ENCODE measurements at places on chromosomes 4 and X.

- DNase-seq: no peak
Measured at GRCh38 chr4:143089291-143089690, 95.4 kb upstream of the USP38 start.

DNA sequence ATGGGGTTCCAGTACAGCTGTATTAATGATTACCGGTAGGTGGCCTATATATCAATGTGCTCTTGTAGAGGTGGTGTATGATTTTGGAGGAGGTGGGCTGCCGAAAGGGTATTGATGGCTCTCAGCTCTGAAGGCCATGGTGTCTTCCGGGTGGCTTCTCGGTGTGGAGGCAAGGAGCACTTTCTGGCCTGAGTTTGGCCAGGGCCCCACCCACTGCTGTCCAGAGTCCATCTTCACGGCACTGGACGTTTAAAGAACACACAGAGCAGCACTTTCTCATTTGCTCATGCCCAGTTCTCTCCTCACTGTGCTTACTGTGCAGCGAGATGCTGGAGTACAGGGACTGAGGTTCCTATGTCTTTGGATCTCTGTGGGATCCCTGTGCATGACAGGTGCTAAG, 16.1 kb downstream of the BST1 start:
- no peak for DNase-seq

DNA sequence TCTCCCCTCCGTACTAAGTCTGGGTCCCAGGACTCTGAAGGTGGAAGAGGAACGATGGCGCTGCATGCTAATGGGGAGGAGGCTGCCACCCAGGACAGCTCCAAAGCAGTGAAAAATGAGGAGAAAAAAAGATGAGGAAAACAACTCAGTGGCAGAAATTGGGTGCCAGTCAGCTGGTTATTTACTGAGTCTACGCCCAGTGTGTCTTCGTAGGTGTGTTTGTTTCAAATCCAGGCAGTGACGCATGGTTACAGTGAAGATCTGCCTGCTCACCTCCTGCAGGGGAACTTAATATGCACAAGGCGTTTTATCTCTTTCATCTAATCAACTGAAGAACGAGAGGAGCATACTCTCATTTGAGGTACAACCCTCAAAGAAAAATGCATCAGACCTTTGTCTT, 70.9 kb upstream of the FBXW7 start:
- DNase-seq: no peak

DNA sequence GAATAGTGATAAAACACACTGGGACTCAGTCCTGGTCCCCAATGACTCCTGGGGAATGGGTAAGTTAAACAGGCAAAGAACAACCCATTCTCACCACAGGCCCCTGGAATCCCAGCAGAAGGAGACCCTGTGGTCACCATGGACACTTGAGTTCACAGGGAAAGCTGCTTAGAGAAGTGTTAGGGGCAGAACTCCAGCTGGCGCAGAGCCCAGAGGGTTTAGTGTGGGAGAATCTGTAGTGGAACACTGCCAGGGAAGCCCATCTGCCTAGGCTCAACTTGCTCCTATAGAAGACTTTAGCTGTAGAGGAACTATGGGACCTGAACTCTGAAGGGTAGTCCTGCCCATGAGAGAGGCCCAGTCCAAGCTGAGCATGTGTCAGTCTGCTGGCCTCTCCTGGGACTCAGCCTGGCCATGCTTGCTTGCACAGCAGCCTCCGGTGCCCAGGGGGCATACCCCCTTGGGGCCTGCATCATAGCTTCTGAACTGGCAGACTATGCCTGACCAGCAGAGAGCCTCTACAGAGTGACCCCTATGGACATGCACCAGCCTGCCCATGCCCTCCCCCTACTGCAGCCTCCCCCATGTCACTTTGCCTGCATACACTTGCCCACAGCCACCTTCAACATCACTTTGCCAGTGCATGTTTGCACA, 343.5 kb downstream of the IDS start:
- DNase-seq: no peak

- DNase-seq: no peak
Measured at GRCh38 chr4:121236353-121237068, 72.4 kb upstream of the TNIP3 start.

GRCh38 chr4:57102050-57102624, 8.0 kb downstream of the IGFBP7 start:
- DNase-seq: no peak

- no peak for DNase-seq
Measured at GRCh38 chr4:24067367-24068193, 177.7 kb upstream of the PPARGC1A start.

DNA sequence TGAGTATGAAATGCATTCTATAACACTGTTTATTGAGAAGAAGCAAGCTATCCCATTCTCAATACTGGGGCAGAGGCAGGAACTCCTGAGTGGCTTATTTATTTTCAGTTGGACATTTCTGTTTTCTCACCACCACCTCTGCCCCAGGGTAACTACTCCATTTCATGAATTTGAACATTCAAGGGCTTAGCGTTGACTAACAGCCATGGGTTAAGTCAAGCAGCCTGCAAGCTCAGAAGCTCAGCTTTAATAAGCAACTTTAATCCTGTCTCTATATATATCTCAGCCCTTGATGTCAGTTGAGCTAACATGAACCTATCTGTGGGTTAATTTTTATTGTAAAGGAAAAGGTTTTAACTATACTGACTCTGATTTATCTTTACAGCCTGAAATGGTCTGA, 93.8 kb downstream of the MBNL3 start:
- no peak for DNase-seq

DNA sequence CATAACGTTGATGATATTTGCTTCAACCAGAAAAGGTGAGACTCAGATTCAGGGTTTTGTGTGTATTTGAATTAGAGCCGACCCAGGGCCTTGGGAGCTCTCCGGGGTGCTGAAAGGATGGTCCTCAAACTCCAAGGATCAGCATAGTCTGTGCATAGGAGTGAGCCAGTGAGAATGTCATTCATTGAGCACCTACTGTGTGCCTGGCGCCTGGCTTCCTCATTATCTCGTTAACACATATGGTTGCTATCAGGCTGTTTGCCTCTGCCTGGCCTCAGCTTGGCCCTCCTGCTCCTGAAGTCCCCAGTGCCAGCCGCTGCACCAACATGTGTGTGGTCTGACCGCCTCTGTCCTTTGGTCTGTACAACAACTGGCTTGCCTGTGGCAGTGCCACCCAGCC, 25.1 kb upstream of the JAKMIP1 start:
- DNase-seq: no peak

- no peak for DNase-seq
Measured at GRCh38 chrX:11209798-11210414, 83.3 kb upstream of the AMELX start.

DNA sequence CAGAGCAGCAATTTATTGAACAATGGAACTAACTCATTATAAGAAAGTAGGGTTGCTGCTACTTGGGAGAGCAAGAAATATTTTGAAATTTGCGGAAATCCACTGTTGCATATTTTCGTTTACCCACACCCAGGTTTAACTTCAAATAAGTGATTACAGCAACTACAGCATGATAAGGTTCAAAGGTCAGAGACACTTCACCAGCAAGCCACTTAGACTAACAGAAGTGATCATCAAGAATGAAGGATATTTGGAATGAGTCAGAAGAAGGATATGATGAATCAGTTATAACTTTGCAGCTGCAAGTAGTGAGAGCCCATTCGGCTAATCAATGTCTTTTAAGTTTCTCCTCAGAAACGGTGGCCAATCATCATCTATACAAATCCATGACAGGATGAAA, 199.3 kb downstream of the TMA16 start:
- no peak for DNase-seq

GRCh38 chrX:85903692-85904471, 143.5 kb downstream of the CHM start:
- DNase-seq: no peak

DNA sequence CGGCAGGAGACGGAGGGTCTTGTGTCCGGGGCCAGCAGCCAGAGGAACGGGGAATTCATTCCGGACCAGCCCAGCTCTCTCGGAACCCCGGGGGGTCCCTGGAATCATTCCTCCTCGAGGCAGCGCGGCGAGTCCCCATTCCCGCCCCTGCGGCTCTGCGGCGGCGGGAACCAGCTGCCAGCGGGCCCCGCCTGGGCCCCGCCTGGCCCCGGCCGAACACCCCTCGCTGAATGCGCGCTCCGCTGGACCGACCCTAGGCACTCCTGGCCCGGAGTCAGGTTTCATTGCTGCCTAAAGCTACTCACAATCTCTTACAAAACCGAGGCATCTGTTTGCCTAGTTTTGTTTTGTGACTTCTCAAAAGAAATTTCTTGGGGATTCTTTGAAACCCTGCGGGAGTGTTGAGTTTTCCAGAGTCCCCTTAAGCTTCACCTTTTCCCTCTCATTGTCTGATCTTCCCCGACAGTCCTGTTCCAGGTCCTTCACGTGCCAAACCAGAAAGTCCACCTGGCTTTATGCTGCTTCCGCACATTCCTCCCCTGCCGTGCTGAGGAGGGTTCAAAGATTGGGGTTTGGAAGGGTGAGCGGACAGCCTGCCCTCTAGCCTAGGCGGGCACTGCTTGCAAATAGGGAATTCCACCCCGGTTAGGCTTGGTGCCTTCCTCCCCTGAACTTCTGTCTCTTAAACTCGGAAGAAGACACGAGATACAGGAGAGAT, 789 bp downstream of the ARHGAP10 start:
- DNase-seq: no peak

- no peak for DNase-seq
Measured at GRCh38 chr4:24594887-24595286, 10.5 kb upstream of the DHX15 start.

DNA sequence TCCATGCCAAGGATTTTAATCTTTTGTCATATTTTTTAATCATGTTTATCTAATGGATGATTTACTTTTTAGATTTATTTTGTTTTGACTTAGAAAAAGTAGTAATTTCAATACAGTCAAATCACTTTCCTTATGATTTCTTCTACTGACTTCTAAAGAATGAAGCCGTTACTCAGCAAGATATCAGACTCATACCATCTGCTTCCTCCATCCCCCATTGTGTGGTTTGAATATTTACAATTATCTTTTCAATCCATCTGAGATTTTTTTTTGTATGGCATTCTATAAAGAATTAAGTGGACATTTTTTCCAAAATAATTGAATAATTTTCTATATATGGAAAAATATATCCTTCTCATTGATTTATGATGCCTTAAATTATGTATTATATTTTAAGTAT, 565.4 kb upstream of the ATOH1 start:
- DNase-seq: no peak

DNA sequence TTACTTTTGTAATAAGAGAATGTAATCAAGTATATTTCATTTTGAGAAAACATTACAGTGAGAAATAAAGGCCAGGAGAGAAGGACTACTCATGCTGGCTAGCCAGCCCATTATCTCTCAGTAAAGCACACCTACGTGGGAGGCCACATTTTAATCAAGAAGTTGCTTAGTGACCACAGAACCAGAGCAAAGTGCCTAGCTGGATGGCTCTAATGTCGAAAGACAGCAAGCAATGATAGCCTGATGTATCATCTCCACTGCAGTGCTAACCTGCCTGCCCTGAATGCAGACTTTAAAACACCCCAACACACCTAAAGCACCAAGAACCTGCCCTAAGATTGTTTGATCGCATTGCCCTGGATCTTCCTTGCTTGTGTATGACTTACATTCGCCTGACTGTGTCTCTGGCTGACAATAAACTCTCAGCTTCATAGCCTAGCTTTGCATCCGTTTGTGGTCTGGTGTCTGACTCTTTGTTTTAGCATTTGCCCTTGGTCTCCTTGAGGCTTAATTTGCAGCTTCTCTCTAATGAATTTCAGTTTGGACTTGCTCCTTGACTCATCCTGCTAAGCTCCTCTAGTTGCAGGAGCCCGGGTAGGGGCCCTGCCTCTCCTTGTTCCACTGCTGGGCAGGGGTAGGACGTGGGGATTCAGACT, 31.4 kb upstream of the SOWAHD start:
- DNase-seq: no peak

- DNase-seq: no peak
Measured at GRCh38 chr4:19961091-19961490, 290.6 kb upstream of the SLIT2 start.

DNA sequence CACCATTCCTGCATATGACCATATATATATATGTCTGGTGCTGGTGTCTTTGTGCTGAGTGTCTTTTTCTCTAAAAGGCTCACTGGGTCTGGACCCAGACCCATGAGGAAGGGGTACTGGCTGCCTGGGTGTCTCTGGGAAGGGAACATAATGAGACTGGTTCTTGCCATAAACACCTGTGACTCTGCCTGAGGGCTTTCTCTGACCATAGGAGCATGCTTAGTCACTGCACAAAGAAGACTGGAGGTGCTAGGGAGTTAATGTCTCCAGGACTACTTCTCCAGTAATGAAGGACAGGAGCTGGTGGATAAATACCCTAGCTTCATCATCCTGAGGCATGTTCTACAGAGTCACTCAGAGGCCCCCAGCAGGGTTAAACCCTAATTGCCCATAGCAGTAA, 47.1 kb upstream of the CASK start:
- no peak for DNase-seq

DNA sequence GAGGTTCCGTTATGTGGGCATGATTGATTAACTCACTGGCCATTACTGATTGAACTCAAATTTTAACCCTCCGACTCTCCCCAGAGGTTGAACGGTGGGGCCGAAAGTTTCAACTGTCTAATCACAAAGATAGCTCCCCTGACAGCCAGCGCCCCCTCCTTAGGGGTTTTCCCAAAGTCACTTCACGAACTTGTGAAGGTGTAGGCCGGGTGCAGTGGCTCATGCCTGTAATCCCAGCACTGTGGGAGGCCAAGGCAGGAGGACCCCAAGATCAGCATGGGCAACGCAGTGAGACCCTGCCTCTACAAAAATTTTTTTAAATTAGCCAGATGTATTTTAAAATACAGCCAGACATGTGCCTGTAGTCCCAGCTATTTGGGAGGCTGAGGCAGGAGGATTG, 39.8 kb upstream of the RBM47 start:
- no peak for DNase-seq

- no peak for DNase-seq
Measured at GRCh38 chr4:159902648-159903047, 799.8 kb downstream of the RAPGEF2 start.

DNA sequence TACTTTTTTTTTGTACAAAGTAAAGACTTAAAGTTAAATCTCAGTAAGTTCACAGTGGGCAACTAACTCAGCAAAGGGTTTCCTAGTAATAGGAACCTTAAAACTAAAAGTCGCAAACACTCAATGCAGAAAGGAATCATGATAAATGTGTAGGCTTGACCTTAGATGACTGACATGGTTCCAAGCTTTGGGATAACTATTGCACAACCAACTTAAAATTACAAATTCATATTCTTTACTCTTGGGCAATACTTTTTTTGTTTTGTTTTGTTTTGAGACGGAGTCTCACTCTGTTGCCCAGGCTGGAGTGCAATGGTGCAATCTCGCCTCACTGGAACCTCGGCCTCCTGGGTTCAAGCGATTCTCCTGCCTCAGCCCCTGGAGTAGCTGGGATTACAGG, 8.2 kb downstream of the ELOVL6 start:
- no peak for DNase-seq

DNA sequence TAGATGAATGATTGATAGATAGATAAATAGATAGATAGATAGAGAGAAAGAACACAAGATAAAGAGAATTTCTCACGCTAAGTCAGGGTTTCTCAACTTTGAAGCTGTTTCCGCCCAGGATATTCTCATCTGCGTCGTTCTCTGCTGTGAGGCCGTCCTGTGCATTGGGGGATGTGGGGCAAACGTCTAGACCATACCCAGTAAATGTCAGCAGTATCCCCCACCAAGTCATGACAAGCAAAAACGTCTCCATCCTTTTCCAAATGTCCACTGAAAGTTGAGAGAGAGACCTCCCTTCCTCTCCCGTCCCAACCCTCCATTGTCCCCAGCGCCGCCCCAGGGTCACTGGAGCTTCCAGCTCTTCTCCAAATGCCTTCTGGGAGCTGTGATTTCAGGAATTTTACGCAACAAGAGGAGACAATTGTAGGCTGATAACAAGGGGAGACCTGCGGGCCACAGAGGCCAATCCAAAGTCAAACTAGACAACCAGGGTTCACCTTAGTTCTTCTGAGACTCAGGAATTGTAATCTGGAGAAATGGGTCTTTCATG, 8.9 kb upstream of the CRLF2 start:
- DNase-seq: no peak
